Breast epithelium (tissue), 4 donors: ENCODE measurements at places on chromosomes 3 and 15.

DNA sequence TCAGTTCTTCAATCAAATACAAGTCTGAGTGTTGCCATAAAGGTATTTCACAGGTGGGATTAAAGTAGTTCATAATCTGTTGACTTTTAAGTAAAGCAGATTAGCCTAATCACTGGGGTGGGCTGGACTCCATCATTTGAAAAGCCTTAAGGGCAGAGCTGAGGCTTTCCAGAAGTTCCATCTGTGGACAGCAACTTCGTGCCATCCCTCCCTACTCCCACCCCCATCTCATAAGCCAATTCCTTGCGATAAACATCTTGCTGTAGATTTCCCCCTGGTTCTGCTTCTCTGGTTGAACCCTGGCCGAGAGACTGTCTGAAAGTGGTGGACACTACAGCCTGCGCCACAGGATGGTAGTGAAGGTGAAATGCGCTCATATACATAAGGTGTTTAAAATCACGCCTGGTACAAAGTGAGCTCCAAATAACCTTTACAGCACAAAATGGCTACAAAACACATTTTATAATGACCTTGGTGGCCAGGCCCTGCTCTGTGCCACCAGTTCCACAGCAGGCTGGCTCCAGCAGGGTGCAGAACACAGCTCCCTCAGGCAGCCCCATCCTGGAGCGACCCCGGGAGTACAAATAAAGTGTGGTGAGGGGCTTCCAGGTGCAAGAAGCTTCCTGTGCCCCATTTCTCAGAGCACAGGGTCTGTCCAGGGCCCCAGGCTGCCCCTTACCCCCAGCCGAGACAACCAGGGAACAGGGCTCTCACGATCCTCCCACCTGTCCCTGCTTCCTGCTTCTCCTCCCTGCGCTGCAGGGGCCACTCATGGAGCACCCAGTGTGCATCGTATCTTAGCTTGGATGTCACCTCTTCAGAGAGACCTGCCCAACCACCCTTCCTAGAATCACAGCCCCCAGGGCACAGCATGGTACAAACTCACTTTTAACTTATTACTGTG is 25.8 kb upstream of the GATA2 start:
- no peak for DNase-seq

- DNase-seq: no peak
Observed at GRCh38 chr3:118636841-118637240, 397.8 kb downstream of the IGSF11 start.

DNA sequence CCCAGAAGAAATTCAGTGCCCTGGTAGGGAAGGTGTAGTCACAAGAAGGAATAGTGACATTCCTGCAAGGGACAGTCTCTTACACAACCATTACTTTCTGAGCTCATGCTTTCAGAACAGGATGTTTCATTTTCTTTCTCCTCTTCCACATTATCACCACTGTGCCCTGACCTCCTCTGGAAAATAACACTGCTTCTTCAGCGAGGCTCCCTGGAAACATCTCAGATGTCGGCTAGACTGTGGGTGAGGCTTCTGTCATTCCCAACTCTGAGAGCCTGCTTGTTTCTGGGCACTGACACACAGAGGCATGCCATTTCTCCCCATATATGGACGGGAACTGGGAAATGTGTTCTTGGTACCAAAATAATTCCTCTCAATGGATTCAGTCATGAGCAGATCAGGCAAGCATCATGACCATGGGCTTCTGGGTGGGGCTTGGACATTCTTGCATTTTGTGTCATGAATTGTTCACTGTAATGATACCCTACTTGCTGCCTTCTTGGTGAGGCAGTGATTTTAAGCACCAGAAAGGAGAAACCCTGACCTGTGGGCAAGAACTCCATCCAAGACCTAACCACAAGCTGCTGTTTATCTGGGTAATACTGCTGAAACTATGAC is 14.3 kb upstream of the TNFAIP8L3 start:
- DNase-seq: no peak

DNA sequence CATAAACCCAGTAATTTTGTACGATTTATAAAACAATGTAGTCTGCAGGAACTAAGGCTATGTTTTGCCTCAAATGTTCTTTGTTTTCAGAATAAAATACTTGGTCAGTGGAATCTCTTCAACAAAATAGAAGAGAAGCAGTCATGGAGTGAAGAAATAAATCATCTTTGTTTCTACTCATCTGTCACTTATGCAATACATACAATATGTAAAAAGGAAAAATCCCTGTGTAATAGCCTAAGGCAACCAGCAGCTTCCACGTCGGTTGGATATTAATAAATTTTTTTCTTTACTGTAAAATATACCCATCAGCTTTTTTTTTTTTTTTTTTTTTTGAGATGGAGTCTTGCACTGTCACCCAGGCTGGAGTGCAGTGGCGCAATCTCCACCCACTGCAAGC is 5.2 kb upstream of the WDR5B start:
- no peak for DNase-seq

- DNase-seq: no peak
Observed at GRCh38 chr3:72169561-72170472, 384.9 kb upstream of the PROK2 start.

DNA sequence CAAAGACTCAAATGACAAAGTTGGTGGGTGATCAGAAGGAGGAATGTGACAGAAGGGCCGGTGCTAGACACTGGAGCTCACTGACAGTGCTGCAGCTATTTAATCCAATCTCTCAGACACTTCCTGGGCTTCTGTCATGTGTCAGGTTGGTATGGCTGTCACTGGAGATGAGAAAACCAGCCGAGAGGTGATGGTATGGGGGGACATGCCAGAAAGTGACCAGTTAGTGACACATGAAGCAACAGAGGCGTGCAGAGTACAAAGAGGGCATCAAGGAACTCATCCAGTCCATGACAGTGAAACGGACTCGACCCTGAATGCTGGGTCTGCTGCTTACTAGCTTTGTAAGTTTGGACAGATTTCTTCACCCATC is 219.5 kb downstream of the CADPS start:
- DNase-seq: no peak

DNA sequence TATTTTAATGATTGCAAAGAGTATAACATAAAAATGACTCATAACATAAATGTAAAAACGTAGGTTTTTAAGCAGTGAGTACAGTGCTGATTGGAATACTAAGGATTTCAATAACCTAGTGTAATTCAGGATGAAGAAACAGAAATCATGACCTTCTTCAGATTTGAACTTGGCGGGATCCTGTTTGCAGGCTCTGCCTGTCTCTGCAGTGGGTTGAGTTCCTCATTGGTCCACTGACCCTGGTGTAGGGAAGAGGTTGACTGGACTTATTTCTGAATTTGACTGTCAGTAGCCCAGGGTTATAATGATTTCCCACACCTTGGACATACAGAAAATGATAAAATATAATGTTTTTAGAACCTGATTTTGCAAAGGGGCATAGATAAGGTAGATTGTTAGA is 171.7 kb downstream of the FNDC3B start:
- DNase-seq: no peak

DNA sequence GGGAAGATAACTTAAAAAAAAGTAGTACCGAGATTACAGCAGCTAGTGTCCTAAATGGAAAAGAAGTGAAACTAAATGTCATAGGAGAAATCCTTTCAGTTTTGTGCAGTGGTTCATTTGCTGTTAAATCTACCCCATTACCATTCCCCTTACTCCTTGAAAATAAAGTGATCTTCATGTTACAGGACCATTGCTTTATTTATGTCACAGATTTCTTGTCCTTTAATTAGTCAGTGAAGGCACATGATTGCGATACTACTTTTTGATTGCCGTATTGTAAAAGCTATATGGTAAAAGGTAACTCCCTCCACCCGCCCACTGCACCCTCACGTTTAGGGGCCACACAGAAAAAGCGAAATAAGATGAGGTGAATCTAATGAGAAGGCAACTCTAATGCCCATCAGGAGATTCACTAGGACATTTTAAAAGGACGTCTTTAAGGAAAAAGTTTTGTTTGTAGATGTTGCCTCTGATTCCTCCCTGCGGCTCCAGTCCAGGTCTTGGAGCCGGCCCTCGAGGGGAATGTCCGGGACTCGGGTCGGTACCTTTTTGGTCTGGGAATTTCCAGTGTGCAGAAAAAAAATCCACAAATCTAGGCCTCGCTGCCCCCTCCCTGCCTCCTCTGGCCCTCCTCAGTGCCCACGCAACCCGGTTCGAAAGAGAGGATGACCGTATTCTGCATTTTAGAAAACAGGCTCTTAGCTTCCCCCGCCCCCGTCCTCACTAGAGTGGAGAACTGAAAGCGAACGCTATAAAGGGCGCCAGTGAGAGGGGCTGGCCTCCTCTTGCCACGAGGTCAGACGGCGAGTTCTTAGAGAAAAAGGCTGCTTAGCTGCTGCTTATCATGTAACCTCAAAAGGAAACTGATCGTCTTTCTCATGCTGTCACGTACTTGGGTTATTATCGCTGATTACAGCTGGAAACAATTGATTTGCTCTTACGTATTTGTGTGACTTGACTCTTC is 21.8 kb upstream of the NFKBIZ start:
- DNase-seq: peak; percentile 63

DNA sequence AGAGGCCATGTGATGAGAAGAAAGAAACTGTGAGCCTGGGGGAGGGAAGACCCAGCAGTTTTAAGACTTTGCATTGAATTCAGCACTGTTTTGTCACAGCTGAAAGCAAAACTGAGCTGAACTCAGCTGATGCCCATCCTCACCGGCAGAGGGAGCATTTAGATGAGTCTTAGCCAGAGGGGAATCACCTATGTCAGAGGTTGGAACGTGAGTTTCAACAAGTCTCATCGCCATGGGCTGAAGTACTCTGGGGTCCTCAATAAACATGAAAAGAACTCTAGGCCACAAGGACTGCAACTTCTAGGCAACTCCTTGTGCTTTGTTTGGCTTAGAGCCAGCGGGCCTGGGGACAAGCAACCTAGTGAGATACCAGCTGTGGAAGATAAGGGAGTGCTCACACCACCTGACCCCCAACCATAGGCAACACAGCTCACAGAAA is 324.5 kb downstream of the TBL1XR1 start:
- DNase-seq: peak; percentile 23

DNA sequence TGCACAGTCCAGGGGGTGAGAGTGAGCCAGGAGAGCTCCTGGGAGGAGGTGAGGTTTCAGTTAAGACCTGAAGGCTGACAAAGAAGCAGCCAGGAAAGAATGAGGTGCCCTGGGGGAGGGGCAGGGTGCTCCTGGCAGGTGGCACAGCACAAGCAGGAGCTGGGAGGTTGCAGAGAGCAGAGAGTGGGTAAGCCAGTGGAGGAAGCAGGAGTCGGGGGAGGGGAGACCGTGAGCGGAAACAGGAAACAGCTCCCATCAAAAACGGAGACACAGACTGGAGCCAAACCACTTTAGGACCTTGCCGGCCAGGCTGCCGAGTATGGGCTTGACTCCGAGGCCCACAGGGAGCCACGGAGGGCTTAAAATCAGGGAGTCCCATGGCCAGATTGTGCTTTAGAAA is 12.1 kb upstream of the FBLN2 start:
- DNase-seq: no peak
